ENCODE measurements at places on chromosomes 11 and 22.

GRCh38 chr11:124674571-124674970 lies 867 bp downstream of the SPA17 start:
- DNase-seq, result no peak

GRCh38 chr11:2301631-2302305 lies at the start of the genes C11orf21 and TSPAN32:
Gene C11orf21 (minus strand): TSS chr11:2301918. CDS start chr11:2301808, 110 bp downstream.
Gene TSPAN32 (plus strand): TSS chr11:2302013. CDS start chr11:2302150, 137 bp downstream.
- DNase-seq, result peak; percentile 46

DNA sequence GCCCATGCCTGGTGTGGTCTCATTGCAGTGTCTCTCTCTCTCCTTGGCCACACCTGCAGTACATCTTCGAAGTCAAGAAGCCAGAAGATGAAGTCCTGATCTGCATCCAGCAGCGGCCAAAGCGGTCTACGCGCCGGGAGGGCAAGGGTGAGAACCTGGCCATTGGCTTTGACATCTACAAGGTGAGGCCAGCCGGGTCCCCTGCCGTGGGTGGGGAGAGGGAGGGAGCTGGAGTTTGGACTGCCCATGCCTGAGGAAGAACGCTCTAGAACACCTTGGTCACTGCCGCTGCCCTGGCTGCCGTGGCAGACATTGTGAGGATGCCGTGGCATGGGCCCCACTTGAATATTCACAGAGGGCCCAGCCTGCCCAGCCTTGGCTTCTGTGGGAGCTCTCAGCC lies 9.1 kb upstream of the MYO7A start:
- DNase-seq, result no peak

GRCh38 chr11:30560206-30561106 lies 25.7 kb downstream of the MPPED2 start:
- DNase-seq, result no peak

GRCh38 chr11:79080551-79080950 lies 360.3 kb downstream of the TENM4 start:
- DNase-seq, result no peak

GRCh38 chr11:67437082-67437808 lies at the start of gene PTPRCAP:
Gene PTPRCAP (minus strand): TSS chr11:67437682. CDS start chr11:67437619, 63 bp downstream.
- peak; percentile 71 for DNase-seq

Data from stimulated activated CD8-positive, alpha-beta memory T cell treated with anti-CD3 and anti-CD28 coated beads, Interleukin-4, amount 100 ng/mL, for 1 hour (primary cell).